Fibroblast of the conjunctiva (primary cell): ENCODE measurements at places on chromosomes 3 and 15.

- no peak for DNase-seq
Measured at GRCh38 chr3:119783255-119783654, 1.4 kb downstream of the NR1I2 start.

DNA sequence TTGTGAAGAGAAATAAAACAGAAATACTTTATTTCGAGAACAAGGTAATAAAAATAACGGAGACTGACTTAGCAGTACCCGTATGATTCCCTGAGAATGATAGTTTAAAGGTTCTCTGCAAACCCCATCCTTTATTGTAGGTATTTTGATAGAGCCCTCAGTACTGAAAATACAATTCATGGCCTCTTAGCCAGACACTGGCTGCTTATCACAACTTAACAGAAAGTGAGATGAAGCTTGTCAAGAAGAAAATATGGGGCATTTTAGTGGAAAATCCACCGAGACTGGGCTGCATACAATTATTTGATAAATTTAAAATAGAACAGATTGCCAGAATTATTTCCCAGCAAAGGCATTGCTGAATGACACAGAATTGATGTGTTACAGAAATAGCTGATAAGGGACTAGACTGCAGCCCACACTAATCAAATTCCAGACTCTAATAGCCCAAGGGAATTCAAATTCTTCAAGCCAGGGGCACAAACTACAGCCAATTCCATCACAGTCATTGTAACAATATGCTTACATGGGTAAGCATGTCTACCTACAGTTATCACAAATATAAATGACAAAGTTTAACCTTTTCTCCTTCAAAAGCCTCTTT lies 521.9 kb downstream of the PLOD2 start:
- no peak for DNase-seq

GRCh38 chr3:67863869-67864268 lies 209.5 kb upstream of the SUCLG2 start:
- DNase-seq = no peak

GRCh38 chr15:85496551-85497171 lies 116.3 kb downstream of the AKAP13 start:
- DNase-seq = no peak

- DNase-seq = no peak
Measured at GRCh38 chr3:31142139-31142538, 247.7 kb upstream of the GADL1 start.

- no peak for DNase-seq
Measured at GRCh38 chr15:58279106-58279505, 140.9 kb downstream of the AQP9 start.

- no peak for DNase-seq
Measured at GRCh38 chr3:152252755-152253154, 16.0 kb upstream of the MBNL1 start.

DNA sequence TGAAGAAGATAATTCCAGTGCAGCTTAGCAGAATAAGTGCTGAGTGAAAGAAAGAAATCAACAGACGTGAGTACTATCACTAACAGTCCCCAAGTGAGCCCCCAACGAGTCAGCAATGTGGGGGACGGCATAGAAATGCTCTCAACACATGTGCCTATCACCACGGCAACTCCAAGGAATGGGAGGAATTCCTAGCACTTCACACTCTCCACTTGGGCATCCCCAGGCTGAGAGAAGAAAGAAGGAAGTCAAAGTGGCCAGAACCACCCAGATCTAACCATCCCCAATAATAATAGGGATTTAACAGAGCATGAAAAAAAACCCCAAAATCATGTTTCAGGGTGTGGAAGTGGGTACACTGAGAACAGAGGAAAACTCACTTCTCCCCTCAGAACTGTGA lies 29.3 kb upstream of the CPNE4 start:
- DNase-seq = no peak

DNA sequence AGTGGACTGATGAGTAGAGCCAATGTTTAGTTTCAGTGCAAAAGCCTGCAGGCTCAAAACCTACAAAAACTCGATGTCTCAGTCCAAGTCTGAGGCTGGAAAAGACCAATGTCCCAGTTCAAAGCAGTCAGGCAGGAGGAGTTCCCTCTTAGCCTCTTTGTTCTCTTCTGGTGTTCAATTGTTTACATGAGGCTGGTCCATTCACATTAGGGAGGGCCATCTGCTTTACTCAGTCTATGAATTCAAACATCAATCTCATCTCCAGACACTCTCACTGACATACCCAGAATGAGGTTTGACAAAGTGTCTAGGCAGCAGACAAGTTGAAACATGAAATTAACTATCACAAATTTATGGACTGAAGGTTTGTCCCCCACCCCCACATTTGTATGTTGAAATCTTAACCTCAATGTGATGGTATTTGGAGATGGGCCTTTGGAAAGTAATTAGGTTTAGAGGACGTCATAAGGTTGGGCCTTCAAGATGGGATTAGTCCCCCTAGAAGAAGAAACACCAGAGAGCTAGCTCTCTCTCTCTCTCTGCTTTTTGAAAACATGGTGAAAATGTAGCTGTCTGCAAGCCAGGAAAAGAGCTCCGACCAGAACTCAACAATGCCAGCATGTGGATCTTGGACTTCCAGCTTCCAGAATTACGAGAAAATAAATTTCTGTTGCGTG lies 438.5 kb upstream of the RGMA start:
- DNase-seq = no peak

GRCh38 chr3:87673132-87673531 lies 385.7 kb downstream of the CGGBP1 start:
- no peak for DNase-seq

DNA sequence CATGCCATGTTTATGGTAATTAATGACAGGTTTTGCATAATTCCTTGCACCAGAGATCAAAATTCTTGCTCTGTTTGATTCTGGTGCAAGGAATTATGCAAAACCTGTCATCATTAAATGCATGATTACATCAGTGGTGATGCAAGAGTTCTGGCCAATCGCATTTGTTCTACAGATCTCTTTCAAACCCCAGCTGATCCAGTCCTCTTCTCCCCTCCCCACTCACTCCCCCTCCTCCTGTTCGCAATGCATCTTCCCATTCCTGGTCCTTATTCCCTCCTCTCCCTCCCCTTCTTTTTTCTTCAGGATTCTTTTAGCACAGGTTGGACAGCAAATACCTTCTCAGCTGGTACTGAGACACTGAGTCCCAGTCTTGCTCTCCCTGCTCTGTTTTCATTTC lies 82.1 kb downstream of the GABRB3 start:
- DNase-seq = no peak

DNA sequence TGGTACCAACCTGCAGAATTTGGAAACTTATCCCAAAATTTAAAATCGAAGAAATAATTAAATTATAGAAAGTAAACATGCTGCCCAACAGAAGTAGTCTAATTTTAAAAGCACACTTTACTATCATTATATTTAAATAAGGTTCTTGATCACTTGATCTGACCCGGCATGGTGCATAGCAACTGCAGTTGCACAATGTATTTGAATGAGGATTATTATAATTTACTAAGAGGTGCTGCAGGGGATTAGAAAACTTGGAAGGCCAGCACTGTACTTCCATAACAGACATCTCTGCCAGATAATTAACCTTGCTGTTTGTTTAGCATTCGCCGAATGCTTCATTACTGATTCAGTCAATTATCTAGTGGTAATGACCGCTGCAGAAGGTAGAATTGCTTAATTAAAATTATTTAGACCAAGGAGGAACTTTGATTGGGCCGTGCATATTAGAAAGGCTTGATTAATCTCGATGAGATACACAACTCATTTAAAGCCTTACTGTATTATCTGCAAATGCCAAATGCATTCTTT lies 971.6 kb downstream of the ZPLD1 start:
- DNase-seq = no peak

DNA sequence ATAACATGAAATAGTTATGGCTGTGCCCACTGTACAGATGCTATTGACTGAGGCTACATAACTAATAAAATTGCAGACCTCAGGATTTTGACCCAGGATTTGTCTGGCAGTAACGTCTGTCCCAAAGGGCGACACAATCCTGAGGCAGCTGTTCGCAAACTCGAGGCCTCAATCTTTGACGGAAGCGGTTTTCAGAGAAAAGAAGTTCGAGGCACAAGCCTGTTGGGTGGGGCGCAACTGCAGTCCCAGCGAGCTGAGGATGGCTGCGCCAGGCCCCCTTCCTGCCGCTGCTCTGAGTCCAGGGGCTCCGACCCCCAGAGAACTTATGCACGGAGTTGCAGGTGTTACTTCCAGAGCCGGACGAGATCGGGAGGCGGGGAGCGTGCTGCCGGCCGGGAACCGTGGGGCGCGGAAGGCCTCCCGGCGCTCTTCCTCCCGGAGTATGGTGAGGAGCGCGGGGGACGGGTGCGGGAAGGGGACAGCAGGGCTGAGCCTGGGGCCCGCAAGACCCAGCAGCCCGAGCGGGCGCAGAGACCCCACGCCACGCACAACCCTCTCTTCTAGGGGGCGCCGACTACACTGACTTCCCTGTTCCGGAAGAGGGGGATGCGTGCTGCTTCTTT lies at the start of gene PARP15:
TSS of gene PARP15 (plus strand) at position 242 of the 623 bp plus-strand sequence. CDS start at position 260, 18 bp downstream.
- no peak for DNase-seq

- DNase-seq = no peak
Measured at GRCh38 chr3:171614318-171614921, 154.2 kb upstream of the TNIK start.

GRCh38 chr3:148280623-148281242 lies 417.0 kb upstream of the AGTR1 start:
- no peak for DNase-seq

GRCh38 chr3:149020196-149020838 lies 29.0 kb downstream of the GYG1 start:
- no peak for DNase-seq

- DNase-seq = no peak
Measured at GRCh38 chr15:33476908-33477307, 166.1 kb downstream of the RYR3 start.

DNA sequence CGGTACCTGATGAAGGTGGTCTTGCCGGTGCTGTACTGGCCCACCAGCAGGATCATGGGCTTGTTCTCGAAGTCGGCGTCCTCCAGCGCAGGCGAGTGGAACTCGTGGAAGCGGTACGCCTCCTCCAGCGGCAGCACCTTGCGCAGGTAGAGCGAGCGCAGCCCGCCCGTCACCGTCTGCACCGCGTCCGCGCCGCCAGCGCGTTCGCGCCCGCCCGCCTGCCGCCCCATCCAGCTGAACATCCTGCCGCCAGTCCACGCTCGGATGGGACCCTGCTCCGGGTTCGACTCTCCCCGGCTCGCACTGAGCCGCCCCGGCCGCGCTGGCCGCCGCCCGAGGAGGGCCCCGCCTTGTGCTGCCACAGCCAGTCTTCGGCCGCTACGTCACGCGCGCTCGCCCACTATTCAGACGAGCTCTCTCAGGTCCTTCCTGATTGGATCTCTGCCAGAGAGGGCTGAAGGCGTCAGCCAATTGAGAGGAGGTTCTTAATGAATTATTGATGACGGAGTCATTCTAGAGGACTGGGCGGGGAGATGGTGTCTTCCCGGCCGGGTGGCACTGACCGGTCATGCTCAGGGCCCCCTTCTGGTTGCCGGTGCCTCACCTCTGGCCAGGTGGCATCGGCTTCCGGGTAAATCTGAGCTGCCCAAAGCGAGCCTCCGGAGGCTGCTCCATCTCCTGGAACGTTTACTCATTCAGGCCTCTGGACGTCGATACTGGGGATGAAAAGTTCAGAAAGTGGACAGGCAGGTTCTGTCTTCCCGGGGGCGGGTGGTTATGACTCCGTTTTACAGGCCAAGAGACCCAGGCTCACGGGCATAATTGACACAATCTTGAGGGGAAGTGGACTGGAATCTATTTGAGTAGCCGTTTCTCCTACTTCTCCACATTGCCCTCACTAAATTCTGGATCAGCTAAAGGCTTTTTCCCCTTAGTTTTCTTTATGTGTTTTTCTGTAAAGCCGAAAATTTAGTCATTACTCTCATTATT lies at the start of gene EHD4:
TSS of gene EHD4 (minus strand) at position 305 of the 990 bp plus-strand sequence. CDS start at position 242, 63 bp downstream.
- peak; percentile 97 for DNase-seq

- no peak for DNase-seq
Measured at GRCh38 chr3:62318365-62318751, 55.0 kb downstream of the FEZF2 start.

DNA sequence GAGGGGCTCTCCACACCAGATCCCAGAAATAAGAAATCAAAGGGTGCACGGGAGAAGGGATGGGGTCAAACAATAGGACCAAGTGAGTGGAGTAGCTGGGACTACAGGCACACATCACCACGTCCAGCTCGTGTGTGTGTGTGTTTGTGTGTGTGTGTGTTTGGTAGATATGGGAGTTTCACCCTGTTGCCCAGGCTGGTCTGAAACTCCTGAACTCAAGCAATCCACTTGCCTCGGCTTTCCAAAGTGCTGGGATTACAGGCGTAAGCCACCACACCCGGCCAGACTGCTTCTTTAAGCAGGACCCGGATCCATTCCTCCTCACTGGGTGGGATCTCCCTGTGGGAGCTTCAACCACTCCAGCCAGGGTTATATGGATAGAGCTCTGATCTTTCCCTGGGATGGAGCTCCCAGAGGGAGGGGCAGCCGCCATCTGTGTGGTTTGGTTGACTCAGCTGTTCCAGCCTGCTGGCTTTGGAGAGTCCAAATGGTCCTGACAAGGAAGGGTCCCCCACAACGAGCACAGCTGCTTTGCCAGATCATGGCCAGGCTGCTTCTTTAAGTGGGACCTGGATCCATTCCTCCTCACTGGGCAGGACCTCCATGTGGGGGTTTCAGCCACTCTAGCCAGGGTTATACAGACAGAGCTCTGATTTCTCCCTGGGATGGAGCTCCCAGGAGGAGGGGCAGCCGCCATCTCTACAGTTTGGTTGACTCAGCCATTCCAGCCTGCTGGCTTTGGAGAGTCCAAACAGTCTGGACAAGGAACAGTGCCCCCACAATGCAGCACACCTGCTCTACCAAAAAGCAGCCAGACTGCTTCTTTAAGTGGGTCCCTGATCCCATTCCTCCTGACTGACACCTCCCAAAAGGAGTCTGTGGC lies 9.1 kb upstream of the AVEN start:
- DNase-seq = no peak

DNA sequence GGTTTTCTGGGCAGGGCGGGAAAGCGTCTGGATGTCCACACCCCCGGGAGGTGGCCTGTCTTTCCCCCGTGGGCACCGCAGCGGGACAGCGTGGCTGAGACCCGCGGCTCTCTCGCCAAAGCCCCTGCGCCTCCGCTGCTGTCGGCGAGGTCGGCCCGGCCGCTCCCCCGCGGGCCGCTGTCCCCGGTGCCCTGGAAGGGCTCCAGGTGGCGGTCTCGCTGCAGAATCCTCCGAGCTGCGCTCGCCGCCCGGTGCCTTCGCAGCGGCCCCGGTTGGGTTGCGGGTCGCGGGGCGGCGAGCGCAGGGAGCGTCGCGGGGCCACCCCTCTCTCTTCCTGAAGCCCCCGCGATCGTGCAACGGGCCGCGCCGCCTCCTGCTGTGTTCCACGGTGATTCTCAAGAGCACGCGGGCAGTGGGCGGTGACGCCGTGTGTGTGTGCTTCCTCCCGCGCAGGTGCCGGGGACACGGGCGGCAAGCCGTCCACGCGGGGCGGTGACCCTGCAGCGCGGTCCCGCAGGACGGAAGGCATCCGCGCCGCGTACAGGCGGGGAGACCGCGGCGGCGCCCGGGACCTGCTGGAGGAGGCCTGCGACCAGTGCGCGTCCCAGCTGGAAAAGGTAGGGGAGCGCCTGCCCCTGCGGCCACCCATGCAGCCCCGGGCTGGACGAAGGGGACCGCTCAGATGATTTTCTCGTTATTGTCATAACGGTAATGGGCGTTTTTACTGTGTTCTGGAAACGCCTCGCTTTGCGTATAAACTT lies 54.4 kb downstream of the LRRK1 start:
- DNase-seq = no peak

GRCh38 chr15:99614749-99615288 lies 49.0 kb downstream of the MEF2A start:
- no peak for DNase-seq
